T follicular helper cell (primary cell): ENCODE measurements at places on chromosomes 6 and 20.

DNA sequence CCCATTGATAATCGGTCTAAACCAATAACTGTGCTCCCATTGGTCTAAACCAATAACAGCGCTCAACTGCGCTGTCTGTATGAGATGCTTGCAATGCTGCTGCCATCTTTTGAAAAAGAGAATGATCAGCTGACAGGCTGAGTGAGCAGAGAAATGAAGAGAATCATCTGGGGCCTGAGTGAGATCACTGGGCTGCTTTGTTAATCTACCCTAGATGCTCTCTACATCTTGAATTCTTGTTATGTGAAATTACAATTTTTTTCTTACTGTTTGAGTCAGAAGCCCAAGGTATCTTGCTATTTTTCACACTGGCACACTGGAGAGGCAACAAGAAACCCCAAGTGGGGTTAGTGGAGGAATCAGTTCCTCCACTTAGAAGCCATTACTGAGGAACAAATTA lies 91.5 kb upstream of the GCM1 start:
- no peak for DNase-seq

- DNase-seq: no peak
These were observed 116.1 kb downstream of the MAN1A1 start for GRCh38 chr6:119233312-119233984.

GRCh38 chr6:151128763-151129370 lies 110.9 kb upstream of the AKAP12 start:
- DNase-seq: no peak

DNA sequence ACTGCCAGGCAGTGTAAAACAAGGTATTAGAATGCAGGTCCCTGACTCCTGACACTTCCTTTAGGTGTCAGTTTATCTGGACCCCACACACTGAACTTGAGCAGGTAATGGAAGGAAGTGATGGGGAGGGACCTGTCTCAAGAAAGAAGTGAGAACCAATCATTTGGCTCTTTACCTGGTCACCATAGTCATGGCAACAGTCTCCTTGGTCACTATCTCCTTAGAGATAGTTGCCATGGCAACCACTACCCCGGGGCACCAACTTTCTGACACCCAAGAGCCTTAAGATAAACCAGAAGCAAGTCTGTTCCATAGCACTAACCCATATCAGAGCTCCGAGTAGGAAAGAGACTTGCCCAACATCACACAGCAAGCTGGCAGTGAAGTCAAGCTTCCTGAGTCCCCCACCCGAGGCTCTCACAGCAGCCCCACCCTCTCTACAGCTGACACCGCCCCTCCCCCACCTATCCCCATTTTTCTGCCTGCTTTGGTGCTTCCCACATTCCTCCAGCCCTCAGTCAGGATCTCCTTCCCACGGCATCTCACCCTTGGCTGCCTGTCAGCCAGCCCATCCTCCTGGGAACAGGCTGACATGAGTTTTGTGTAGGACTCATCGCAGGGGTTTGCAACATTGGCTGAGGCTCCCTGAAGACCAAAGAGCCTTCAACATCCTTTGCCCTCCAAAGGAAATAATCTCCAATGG lies 16.3 kb upstream of the HM13 start:
- DNase-seq: no peak

- DNase-seq: no peak
These were observed 52.6 kb upstream of the MAFB start for GRCh38 chr20:40741507-40742106.

- no peak for DNase-seq
These were observed 9.0 kb upstream of the DDX27 start for GRCh38 chr20:49210101-49210756.

DNA sequence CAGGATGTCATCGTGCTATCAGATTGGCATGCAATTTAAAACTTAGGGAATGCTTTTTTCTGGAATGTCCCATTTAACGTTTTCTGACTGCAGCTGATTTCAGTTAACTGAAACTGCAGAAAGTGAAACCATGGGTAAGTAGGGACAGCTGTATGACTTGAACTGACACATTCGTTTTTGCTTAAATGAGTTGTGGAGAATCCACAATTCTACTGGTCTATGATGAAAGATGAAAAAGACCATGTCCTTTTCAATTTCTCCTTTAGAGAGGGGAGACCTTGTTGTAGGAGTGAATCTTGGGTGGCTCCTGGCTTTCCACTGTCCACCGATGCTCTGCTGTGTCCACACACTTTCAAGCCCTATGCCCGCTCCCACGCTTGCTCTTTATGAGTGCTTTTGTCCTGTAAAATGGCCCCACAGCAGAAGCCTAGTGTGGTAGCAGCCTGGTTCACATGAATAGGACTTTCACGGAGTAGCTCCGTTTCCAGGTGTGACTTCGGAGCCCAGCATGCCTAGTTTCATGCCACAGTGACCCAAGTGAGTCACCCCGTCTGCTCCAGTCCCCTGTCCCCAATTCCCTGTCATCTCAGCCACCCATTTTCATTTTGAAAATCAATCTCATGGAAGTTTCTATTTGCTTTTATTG lies 21.9 kb downstream of the DYNLT1 start:
- DNase-seq: no peak

DNA sequence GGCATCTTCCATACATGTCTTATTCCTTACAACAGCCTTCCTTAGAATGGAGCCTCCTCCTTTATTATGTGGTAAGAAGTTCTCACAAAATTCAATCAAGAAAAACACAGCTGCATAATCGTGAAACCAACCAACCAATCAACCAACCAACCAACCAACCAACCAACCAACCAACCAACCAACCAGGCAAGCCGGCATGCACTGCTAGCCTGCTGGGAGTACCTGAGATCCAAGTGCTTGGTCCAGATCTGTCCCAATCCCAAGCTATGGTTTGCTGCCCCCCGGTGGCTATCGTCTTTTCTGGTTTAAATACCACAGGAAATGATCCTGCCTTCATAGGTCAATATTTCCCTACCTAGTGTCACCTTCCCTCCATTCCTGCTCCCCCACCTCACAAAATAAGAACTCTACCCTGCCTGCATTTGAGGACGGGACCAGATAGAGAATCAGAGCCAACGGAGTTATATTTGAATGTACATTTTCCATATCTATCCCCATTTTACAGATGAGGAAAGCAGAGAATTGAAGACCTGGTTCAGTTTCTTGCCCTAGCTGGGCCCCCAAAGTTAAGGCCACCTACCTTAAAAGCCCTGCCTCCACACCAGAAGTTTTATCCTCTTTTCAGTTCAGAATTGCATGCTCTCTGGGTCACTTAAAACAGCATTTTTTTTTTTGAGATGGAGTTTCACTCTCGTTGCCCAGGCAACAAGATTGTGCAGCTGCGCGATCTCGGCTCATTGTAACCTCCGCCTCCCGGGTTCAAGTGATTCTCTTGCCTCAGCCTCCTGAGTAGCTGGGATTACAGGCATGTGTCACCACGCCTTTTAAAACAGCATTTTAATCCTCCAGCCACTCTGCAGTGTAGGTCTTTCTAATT lies 27.1 kb downstream of the RAB44 start:
- no peak for DNase-seq

GRCh38 chr6:76703285-76703684 lies 630.8 kb upstream of the IMPG1 start:
- no peak for DNase-seq

DNA sequence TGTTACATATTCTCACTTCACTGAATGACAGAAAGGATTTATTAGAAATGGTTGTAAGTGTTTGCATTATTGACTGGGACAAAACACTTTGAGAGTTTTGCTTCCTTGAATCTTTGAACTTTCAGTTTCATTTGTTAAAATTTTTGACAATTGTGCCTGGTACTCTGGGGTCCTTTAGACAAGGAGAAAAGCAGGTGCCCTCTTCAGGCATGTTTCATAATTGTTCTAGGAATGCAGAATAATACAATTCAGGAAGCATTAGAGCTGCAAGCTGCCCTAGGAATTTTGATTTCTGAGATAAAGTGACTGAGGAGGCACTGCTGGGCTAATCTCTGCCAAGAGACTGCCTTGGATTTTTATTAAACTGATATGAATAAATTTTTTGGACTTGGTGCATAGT lies 49.7 kb downstream of the TOP1 start:
- no peak for DNase-seq

- DNase-seq: no peak
These were observed 63.2 kb downstream of the E2F3 start for GRCh38 chr6:20464847-20465246.

- no peak for DNase-seq
These were observed 16.4 kb upstream of the COL21A1 start for GRCh38 chr6:56263596-56264315.

GRCh38 chr6:169577236-169577635 lies 124.6 kb downstream of the WDR27 start:
- DNase-seq: no peak

GRCh38 chr6:146092961-146093686 lies 64.3 kb downstream of the GRM1 start:
- no peak for DNase-seq

DNA sequence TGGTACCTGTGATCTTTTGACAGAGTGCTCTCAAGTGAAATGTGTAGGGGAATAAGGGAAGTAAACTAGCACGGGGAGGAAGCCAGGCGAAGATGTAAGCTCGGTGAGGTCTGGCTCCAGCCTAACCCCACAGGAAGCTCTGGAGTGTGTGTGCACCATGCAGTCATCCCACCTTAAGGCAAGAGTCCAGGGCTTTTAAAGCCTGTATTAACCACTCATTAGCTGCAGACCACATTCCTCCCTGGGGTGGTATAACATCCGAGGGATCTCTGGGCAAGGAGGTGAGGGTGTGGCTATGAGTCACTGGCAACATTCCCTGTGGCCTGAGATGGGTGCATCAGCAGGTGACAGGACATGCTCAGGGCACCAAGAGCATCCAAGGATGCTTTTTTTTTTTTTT lies 12.5 kb upstream of the RANBP9 start:
- no peak for DNase-seq

- no peak for DNase-seq
These were observed 242.6 kb upstream of the EXOC2 start for GRCh38 chr6:935582-935981.

DNA sequence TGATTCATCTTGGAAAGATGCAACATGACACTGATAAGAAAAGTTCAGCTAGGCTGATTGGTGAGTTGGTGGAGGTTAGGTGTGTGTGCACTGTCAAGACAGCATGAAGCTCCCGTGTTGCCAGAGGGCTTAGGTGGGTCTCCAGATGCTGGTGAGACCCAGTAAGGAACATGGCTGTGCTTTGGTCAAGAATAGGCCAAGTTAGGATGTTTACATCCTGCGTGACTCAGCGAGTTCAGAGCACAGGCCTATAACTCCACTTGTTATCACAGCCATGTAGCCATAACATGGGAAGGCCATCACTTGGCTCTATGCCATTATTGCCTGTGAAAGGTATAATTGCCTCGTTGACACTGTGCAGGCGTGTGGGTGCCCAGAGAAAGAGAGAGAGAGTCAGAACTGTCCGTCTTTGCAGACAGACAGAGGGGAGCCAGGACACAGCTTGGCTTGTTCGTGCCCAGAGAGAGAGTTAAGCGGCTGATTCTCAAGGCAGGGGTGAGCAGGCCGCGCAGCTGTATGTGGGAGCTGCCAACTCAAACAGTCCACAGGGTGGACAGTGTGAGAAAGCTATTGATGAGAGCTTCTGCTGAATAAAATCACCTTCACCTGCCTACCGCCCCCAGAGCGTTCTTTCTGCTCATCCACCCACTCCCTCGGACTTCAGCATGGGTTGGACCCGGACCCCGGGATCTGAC lies 43.5 kb downstream of the OR2B6 start:
- DNase-seq: no peak

GRCh38 chr6:25186919-25187318 lies 92.3 kb upstream of the CARMIL1 start:
- no peak for DNase-seq

DNA sequence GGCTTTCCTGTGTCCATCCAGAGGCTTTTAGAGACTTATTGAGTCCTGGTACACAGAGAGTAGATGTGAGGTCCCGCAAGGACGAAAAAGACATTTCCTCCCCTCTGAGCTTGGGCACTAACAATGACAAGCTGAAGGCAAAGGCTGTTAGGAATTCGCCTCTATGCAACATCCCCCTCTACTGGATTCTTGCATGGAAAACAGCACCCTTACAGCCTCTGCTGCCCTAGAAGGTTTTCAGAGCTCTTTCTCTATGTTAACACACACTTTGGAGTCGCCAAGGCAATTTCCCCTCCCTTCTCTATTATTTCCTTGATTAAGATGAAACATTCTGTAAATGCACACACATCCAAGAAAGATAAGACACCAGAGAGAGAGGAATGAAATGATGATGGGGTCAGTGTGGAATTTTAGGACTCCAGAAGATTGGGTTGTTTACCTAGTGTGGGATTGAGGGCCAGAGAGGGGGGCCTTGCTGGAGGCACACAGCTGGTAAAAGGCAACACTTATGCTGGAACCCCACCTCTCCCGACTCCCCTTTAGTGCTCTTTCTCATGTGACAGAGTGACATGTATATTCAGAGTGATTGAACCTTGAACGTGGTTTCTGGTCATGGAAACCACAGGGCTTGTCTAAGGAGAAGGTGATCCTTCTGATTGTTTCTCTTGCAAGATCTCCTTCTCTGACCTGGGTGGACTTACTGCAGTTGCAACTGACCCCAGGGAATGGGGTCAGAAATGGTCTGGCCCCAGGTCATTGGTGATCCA lies 300.7 kb downstream of the CLIC5 start:
- peak; percentile 19 for DNase-seq

DNA sequence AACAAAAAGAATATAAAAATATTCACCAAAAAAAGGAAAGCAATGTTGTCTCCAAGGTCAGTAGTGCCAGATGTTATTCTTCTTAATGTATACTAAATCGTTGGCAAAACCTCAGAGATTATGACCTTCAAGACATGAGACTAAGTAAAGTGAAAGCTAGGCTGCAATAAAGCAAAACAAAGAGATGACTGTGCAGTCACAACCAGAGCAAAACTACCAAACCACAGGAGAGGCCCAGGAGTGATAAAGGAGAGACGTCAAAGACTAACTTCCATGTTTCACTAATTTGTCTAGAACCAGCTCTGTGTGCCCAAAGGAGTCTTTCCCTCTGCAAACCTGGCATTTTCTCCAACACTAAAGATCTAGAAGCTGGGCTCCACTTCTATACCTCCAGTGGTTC lies 155.9 kb upstream of the POU3F2 start:
- DNase-seq: no peak

- no peak for DNase-seq
These were observed 60.1 kb downstream of the QKI start for GRCh38 chr6:163474581-163474980.

DNA sequence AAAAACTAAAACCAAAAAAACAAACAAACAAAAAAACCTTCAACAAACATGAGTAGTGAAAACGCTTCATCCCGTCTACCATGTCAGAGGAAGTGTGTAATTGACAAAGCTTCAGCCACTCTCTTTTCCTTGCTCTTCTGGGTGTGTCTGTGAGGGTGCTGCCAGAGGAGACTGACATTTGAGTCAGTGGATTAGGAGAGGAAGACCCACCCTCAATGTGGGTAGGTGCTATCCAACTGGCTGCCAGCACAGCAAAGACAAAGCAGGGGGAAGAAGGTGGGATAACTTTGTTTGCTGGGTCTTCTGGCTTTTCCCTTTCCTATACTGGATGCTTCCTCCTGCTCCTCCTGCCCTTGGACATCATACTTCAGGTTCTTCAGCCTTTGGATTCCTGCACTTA lies 145.6 kb downstream of the TASP1 start:
- no peak for DNase-seq

DNA sequence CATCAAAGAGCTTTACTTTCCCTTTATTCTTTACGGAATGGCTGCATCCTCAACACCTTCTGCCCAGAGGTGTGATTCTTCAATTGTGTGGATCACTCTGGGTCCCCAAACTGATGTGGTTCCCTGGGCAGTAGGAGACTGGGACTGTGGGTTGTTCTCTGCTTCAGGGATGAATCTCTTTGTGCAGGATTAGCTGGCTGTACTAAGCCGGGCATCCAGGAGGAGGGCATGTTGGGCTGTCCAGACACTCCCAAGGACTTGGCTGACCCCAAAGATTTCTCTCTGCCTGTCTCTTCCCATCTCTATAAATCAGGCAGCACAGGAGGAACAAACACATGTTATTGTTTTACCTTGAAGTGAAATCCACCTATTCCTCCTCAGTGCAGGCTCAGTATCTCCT lies 15.3 kb downstream of the FARS2 start:
- no peak for DNase-seq
